ENCODE measurements at places on chromosomes 5 and 9. TPM values are rescaled to one million over a fixed set of nuclear protein-coding genes. Genes with fewer than 3 reads are reported as not detected.

Gene PCDHGC5
- total RNA-seq: not detected

Gene TMEM215
- total RNA-seq: not detected

Gene CEL
- total RNA-seq: 2.7 TPM

Gene PCDHB15
- total RNA-seq: not detected

Gene ENHO
- total RNA-seq: not detected

Gene SPATA24
- 6.5 TPM for total RNA-seq

Gene MRPL41
- 87.7 TPM for total RNA-seq

Gene ADRB2
- 2.8 TPM for total RNA-seq

Gene GABRP
- total RNA-seq: 5.2 TPM

Measured in PC-9 (cell line).